ENCODE measurements at places on chromosomes 12 and 14. TPM values are rescaled to one million over a fixed set of nuclear protein-coding genes. Genes with fewer than 3 reads are reported as not detected.

LRIG3 gene
- total RNA-seq: 71.5 TPM

PRPH gene
- total RNA-seq: 14.3 TPM

PRB3 gene
- not detected for total RNA-seq

CPNE6 gene
- 0.31 TPM for total RNA-seq

ASCL1 gene
- total RNA-seq: 0.47 TPM

KRT80 gene
- total RNA-seq: 1.1 TPM

SDR9C7 gene
- not detected for total RNA-seq

RPL10L gene
- total RNA-seq: 9.6 TPM

TEAD4 gene
- 6.0 TPM for total RNA-seq

NKX2-1 gene
- total RNA-seq: not detected

BRF1 gene
- 29.9 TPM for total RNA-seq

KRT78 gene
- total RNA-seq: not detected

SLC5A8 gene
- total RNA-seq: 0.06 TPM

KRT81 gene
- total RNA-seq: not detected

SLC38A4 gene
- total RNA-seq: 5.4 TPM

STAT6 gene
- 182 TPM for total RNA-seq

FAM181A gene
- total RNA-seq: not detected

RPS26 gene
- total RNA-seq: 73.9 TPM

PTPRQ gene
- not detected for total RNA-seq

KLRC2 gene
- total RNA-seq: 0.89 TPM

PPP1R1A gene
- total RNA-seq: not detected

TAS2R8 gene
- not detected for total RNA-seq

SYT1 gene
- 1.5 TPM for total RNA-seq

GUCY2C gene
- 82.8 TPM for total RNA-seq

CD27 gene
- 1.3 TPM for total RNA-seq

DBX2 gene
- total RNA-seq: not detected

HHIPL1 gene
- total RNA-seq: 0.31 TPM

GPR65 gene
- total RNA-seq: 0.18 TPM

FAM186B gene
- total RNA-seq: 0.25 TPM

RPGRIP1 gene
- 0.17 TPM for total RNA-seq

RNASE7 gene
- total RNA-seq: 0.31 TPM

LMO3 gene
- total RNA-seq: 14.2 TPM

GLI1 gene
- total RNA-seq: 1.8 TPM
